Spleen (tissue), 13 donors: ENCODE measurements at places on chromosomes 6 and 20. TPM values are rescaled to one million over a fixed set of nuclear protein-coding genes. Genes with fewer than 3 reads are reported as not detected.

- no peak for DNase-seq
Observed at GRCh38 chr6:166834049-166834448, 122.3 kb downstream of the RNASET2 start.

DNA sequence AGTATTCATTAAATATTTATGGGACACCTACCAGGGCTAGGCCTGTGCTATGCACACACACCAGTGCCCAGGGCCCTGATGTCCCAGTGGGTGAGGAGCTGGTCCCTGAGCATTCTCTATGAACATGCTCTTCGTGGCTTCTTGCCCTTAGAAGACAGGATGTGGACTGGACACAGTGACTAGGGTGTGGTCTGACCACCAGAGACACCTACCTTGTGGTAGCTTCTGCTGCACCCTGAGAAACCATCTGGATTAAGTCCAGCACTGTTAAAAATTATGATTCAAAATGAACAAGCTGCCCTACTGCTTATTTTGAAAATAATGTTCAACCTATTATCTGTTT is 112.9 kb upstream of the RPS6KA2 start:
- DNase-seq = no peak

- peak; percentile 87 for DNase-seq
Observed at GRCh38 chr6:356828-357251, 34.7 kb upstream of the IRF4 start.

DNA sequence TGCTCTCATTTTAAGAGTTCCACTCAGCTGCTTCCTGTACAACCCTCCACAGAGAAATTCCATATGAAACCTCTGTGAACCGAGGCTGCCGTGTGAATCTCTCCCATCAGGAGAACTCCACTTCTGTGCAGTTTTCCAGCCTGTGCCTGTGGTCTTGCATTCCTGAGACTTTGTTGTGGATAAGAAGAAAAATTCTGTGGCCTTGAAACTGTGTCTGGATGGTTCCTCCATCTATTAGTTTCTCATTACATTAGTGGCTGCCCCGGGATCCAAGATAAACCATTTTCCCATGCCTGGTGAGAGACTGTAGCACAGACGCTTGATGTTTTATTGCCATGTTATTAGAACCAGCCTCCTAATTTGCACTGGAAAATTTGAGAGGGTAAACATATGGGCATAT is 40.8 kb upstream of the TIAM2 start:
- DNase-seq = no peak

- no peak for DNase-seq
Observed at GRCh38 chr6:13762611-13763441, 51.2 kb upstream of the RANBP9 start.

- no peak for DNase-seq
Observed at GRCh38 chr6:53347250-53347920, 1.4 kb downstream of the ELOVL5 start.

- no peak for DNase-seq
Observed at GRCh38 chr6:1240766-1241318, 71.1 kb upstream of the FOXQ1 start.

GRCh38 chr6:39092124-39092523 is 22.9 kb downstream of the SAYSD1 start:
- no peak for DNase-seq

- peak; percentile 90 for DNase-seq
Observed at GRCh38 chr6:132279592-132280139, 121.6 kb downstream of the MOXD1 start.

- no peak for DNase-seq
Observed at GRCh38 chr6:144416244-144416643, 131.1 kb downstream of the UTRN start.

GRCh38 chr6:85537055-85537494 is 56.6 kb downstream of the SNX14 start:
- no peak for DNase-seq

Gene GRM1
- under 0.01 TPM for polyA plus RNA-seq

Gene MUC21
- polyA plus RNA-seq = 0.02 TPM
